ENCODE measurements at places on chromosomes 7 and 10.
A peak's percentile ranks its signal among the peaks of the same experiment; 100 is the strongest.

- DNase-seq = no peak
Observed at GRCh38 chr10:79074732-79075131, 6.0 kb downstream of the ZMIZ1 start.

- DNase-seq = peak; percentile 58
Observed at GRCh38 chr7:55234408-55234807, 130.7 kb upstream of the LANCL2 start.

- no peak for DNase-seq
Observed at GRCh38 chr7:107660381-107661080, at the start of gene SLC26A4. SLC26A4 (plus strand) TSS chr7:107660828; CDS start chr7:107661642, 814 bp downstream.

DNA sequence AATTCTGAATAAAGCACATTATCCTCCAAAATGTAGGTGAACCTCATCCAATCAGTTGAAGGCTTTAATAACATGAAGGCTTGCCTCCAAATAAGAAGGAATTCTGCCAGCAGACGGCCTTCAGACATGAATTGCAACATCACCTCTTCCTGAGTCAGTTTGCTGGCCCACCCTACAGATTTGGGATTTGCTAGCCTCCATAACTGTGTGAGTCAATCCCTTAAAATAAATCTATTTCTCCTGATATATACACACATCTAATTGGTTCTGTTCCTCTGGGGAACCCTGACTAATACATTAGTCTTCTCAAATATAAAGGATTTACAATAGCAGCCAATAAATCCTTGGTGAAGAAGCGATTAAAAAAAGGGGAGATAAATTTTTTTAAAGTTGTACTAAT lies 34.8 kb upstream of the OSBPL3 start:
- DNase-seq = no peak

- DNase-seq = no peak
Observed at GRCh38 chr10:61958805-61959204, 57.3 kb downstream of the ARID5B start.

DNA sequence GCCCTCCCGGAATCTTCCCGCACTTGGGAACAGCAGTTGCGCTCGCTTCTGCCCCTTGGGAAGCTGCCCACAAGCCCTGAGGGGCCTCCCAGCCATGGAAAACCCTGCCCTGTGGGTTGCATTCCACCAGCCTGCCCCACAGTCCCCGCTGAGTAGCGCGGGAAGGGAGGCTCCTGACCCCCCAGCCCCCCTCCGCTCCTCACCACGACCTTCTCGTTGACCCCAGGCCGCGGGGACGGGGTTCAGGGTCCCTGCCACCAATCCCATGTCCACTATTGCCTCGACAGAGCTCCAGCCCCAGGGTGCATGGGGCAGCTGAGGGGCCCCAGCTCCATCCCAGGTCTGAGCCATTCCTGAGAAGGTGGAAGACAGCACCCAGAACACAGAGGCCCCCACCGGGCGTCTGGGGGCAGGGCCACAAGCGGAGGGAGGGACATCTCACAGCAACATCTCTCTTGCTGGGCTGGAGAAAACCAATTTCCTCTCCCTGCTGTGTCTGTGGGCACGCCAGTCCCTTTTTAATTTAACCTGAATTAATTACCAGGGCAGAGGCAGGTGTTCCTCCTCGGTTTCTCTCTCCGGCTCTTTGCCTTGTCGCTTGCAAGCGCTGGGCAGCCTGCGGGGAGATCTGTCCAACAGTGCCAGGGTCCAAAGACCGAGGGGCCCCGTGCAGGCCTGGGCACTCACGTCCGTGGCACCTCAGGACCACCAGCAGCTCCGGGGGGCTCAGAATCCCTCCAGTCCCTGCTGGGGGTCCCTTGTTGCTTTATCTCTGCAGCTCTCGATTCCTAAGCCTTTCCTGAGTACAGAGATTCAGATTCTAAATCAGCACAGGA lies 57.9 kb downstream of the FOXL3 start:
- DNase-seq = peak; percentile 57

- DNase-seq = peak; percentile 15
Observed at GRCh38 chr7:150409300-150410030, 30.3 kb downstream of the ZNF775 start.

DNA sequence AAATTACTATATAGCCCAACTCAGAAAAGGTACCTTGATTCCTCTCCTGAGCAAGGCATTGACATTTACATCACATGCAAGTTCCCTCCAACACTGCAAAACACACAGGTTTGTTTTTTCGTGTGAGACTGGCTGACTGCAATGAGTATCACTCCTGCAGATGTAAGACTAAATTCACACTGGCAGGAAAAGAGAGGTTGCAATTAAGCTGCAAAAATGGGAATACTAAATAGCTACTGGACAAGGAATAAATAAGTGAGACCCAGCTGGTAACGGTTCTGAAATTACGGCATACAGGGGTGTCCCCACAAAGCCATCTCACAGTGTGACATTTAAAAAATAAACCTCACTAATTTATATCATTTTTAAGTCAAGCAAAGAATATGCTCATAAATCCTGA lies 97.3 kb downstream of the PIP4K2A start:
- no peak for DNase-seq

GRCh38 chr10:77836299-77836820 lies 90.2 kb downstream of the DLG5 start:
- DNase-seq = no peak

DNA sequence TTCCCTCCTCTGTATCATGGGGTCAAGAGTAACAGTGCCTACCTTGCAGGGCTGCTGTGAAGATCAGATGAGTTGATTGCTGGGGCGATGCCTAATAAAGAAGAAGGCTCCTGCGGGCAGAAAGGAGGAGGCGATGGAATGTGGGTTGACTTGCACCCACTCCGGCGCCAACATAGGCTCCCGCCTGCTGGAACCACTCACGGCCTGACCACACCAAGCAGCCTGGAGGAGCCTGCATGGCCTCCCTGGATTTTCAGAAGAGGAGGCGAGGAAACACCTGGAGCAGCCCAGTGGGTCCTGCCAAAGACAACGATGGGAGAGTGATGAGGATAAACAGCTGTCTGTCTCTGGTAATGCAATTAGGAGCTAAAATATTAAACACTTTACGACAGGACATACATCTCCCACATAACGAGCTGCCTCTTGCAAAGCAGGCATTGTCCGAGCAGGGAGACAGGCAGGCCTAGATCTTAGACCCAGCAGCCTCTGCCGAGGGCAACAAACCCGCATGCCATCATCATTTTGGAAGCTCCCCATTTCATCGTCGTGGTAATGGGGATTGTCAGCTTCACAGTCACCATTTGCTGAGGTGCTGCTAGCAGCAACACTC lies 302.9 kb upstream of the ZMIZ1 start:
- DNase-seq = no peak

DNA sequence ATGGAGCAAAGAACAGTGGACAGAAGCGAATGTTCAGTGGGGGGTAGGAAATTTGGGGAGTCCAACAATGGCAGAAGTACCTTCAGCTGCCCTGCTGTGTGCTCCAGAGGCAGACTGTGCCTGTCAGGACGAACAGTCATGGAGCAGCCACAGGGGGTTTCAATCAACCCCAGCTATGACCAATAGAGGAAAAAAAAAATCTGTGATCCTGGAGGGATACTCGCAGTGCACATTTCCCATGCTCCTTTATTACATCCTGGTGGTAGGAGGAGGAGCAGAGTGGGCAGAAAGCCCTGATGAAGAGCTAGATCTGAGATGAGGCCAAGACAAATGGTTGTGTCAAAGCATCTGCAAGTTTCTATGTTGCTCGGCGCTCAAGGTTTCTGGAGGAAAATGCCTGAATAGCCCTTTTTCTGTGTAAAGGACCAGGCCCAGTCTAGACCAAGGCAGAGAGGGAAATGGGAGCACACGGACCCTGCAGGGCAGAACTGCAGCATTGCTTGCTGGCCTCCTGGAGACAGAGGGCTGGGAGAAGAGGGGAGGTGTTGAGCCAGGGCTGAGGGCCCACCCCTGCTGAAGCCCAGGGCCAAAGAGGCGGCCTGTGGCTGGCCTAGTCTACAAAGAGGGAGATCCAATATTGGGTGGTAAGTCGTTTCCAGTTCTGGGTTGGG lies 201.5 kb downstream of the GRID1 start:
- no peak for DNase-seq

GRCh38 chr10:123552760-123553554 lies 113.2 kb upstream of the GPR26 start:
- no peak for DNase-seq

DNA sequence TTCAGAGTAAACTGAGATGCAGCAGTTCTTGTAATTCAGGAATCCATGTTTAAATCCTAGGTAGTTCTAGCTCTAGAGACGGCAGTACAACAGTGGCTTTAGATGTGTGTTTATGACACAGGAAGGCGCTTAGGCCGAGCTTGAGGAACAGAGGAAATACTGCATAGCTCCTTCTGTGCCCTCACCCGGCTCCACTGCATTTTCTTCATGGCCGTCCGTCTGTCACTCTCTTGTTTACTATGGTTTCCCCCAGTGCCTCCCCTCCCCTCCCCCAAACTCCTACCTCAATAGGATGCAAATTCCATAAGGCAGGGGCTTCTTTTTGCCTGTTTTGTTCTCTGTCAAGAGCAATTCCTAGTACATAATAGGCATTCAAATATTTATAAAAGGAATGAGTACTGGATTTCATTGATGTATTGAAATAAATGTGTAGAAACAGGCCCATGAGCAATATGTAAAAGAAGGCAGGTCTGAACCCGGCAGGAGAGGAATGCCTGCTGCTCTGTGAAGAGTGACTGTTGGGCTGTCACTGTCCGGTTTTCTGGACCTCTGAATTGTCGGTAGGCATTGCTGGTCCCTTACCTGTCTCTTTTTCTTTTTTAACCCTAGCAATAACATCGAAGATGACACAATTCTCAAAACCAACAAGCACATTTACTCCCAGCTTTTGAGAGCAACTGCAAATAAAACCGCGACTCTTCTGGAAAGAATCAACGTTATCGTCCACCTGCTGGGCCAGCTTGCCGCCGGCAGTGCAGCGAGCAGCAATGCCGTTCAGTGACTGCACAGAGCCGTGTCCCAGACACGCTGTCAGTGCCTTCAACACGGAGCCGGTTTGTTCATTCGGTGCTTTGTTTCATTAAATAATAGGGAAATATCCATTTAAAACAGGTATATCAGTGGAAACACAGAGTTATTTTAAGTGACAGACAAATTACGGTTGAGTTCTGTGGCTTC lies 12.7 kb downstream of the MMP21 start:
- peak; percentile 52 for DNase-seq

- no peak for DNase-seq
Observed at GRCh38 chr7:25624051-25624450, 395.8 kb upstream of the NPVF start.
